ENCODE measurements at places on chromosomes 1 and 21. TPM values are rescaled to one million over a fixed set of nuclear protein-coding genes. Genes with fewer than 3 reads are reported as not detected.
A peak's percentile ranks its signal among the peaks of the same experiment; 100 is the strongest.

- DNase-seq: no peak
Measured at GRCh38 chr1:114173680-114174079, 20.0 kb upstream of the SYT6 start.

DNA sequence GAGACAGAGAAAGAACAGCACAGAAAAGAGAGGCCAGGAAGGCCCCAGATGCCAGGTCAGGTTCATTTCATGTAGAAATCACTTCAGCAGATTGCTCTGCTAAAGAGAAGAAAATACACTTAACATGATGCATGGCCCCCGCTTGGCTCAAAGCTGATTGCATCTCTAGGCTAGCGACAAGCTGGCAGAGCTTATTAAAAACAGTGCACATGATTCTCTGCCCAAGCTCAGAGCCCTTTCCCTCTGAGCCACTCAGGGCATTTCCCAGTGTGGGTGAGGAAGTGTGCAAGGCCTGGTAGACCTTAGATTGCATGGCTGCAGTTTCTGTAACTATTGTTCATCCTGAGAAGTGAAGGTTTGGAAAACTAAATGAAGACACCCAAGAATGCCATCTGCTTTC is 3.3 kb upstream of the CAPN9 start:
- DNase-seq: no peak

Gene CYP4A11
- total RNA-seq: not detected

Gene VCAM1
- total RNA-seq: not detected

DNA sequence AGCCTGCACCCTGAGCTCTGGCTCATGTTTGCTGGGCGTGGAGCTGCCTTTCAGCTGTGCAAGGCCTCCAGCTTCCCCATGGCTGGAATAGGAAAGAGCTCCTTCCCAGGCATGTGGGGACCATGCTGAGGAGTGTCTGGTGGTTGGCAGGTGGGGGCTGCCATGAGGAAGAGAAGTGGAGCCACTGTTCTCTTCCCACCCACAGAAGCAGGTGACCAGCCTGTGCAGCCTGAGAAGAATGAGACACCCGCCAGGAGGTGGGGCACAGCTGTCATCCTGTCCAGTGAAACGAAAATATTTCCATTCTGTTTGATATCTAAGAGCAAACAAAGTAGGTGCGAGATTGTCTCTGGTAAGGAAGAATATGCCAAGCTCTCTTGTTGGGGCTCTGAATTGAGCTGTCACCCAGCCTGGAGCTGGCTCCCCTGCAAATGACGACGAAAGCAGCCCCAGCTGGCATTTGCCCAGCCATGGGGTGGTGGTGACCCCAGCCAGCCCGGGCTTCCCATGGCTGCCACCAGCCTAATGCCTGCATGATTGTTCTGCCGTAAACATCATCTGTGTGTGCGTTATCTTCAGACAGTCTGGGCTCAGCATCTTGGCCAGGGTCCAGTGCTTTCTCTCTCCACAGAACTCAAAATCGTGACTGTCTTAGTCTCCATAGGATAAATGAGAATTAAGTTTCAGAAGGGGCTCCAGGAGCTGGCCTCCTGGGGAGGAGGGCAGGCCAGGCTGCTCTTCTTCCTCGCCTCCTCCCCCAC is 429.8 kb upstream of the VAMP3 start:
- no peak for DNase-seq

Gene CYP4X1
- total RNA-seq: 5.5 TPM

Gene DOP1B
- total RNA-seq: 15.9 TPM

DNA sequence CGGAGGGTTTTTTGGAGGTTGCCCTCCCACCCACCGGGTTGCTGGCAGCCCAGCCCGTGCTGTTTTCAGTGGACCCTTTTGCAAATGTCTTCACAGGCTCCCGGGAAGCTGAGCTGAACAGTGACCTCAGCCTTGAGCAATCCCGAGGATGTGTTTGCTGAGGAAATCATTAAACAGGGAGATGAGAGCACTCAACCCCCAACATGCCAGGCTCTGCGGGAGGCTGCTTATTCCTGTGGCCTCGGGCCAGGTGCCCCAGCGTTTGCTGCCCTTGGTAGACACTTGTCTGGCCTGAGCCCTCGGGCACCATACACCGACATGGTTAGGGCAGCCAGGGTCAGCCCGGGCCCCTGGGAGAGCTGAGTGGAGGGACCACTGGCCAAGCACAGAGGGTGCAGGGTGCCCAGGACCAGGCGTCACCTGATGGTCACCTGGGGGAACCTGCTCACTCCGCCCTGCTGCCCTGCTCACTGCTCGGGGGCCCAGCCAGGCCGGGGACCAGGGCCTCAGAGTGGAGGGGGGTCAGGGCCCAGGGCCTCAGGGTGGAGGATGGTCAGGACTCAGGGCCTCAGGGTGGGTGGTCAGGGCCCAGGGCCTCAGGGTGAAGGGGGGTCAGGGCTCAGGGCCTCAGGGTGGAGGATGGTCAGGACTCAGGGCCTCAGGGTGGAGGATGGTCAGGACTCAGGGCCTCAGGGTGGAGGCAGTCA is 42.5 kb upstream of the POFUT2 start:
- DNase-seq: peak; percentile 86

DNA sequence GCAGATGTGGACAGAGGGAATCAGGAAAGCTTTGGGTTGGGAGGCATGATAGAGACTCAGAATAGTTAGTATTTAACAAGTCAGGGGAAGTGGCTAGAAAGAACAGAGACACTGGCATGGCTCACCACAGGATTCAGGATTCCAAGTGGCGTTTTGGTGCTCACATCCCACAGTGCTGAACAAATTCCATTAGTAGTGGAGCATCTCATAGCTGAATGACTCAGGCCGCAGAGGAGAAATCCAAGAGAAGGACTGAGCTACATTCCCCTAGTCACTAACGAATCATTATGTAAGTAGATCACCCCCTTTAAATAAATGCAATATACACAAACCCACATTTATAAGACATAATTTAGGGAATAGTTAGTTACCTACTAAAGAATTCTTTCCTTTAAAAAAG is 5.0 kb upstream of the KCNJ9 start:
- DNase-seq: no peak

Gene FMO2
- total RNA-seq: not detected

GRCh38 chr1:232784794-232785193 is 20.4 kb upstream of the MAP10 start:
- DNase-seq: no peak

GRCh38 chr1:90045853-90046563 is 51.1 kb downstream of the ZNF326 start:
- no peak for DNase-seq

GRCh38 chr1:87743256-87743655 is 414.6 kb downstream of the LMO4 start:
- DNase-seq: no peak

DNA sequence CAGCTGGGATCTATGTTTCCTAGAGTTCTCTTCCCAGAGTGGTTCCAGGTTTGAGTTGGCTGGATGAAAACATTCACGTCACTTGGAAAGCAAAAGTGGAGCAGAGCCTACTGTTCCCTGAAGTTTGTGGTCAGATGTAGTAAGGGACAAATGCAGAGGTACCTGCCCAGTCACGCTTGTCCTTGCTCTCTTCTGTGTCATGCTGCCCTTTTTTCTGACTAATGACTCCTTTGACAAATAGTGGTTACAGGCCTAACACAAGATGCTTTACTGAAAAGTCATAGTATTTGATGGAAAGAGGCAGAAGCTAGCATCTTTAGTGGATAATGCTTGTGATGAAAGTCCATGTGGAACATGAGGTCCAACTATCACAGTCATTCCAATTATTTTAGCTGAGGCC is 881.4 kb upstream of the B3GALT2 start:
- no peak for DNase-seq

Gene VPS26C
- 40.5 TPM for total RNA-seq

DNA sequence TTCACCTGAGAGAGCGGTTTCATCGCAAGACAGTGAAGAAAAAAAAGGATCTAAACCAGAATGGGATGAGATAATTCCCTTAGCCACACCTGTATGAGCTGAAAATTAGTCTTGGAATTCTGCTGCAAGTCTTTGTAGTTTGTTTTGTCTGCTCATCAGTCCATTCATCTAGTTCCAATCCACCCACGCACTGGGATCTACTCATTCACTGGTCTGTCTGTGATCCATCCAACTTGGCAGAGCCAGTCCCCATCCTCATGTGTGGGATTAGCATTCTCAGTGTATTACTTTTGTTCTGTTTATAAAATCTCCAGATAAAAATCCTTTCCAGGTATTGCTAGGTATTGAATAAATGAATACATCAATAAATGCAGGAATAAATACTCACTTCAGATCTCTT is 266.5 kb upstream of the USP24 start:
- no peak for DNase-seq

DNA sequence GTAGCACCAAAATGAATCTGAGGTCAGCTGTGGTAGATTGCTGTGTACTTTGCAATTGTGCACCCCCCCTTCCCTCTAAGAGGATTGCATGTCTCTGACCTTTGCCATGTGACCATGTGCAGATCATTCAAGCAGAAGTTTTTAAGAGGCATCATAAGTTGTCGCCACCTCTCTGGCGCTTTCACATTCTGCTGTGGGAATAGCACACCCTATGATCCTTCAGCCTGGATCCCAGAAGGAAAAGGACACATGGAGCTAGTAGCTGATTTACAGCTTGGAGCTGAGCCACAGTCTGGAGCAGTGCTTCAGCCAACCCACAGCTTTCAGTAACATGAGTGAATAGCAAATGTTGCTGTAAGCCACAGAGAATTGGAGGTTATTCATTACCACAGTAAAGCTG is 158.5 kb downstream of the TSEN15 start:
- no peak for DNase-seq

- no peak for DNase-seq
Measured at GRCh38 chr1:112855152-112855828, 100.7 kb downstream of the SLC16A1 start.

Gene CGN
- total RNA-seq: 147 TPM

DNA sequence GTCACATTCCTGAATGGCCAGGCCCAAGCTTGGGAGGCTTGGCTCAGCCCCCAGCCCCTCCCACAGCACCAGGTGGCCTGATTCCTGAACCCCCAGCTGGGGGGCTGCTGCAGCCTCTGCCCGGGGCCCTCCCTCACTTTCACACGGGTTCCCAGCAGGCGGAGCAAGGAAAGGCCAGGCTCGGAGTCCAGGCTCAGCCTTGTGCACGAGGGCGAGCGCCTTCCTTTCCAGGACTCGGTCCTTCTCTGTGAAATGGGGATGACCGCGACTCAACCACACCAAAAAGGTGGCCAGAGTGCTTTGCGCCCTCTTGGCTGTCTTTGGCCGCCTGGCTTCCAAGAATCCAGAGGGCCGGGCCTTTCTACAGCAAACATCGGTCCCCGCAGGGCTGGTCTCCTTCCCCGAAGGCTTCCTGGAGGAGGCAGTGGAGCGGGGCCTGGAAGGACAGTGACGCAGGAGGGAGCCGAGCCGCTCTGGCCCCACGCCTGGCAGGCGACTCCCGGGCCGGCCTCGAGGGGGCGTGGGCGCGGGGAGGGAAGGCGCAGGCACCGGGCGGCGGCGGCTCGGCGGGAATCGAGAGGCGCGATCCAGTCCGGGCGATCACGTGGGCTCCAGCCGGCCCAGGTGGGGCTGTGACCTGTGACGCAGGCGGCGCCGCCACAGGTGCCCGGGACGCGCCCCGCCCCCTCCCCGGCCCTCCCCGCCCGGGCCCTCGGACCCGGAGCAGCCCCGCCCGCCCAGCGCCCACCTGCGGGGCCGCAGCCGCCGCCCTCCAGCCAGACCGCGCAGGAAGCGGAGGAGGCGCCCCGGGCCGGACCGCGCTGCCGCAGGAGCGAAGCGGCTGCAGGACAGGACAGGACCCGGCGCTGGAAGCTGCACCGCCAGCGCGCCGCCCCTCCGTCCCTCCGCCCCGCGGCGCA is at the start of gene ARHGEF16:
ARHGEF16 (plus strand) TSS at position 775 of the 920 bp plus-strand sequence. CDS start 8,420 bp downstream, outside the sequence.
- peak; percentile 90 for DNase-seq
